ENCODE measurements at places on chromosomes 7 and 10. TPM values are rescaled to one million over a fixed set of nuclear protein-coding genes. Genes with fewer than 3 reads are reported as not detected.

DNA sequence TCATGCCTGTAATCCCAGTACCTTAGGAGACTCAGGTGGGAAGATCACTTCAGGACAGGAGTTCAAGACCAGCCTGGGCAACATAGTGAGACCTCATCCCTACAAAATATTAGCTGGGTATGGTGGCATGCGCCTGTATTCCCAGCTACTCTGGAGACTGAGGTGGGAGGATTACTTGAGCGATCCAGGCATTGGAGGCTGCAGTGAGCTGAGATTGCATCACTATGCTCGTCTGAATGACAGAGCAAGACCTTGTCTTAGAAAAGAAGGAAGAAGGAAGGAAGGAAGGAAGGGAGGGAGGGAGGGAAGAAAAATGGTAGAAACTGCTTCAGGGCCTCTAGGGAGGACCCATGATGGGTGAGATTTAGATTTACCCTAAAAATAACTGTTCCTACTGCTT lies 112.3 kb downstream of the SPDYE5 start:
- H3K4me1 ChIP-seq = no peaks in the 10 kb centered on the region
- H3K27me3 ChIP-seq = no peaks in the 10 kb centered on the region
- no peak overlapping the region for H3K27ac ChIP-seq
- no peak for DNase-seq
- H3K36me3 ChIP-seq = no peaks in the 10 kb centered on the region

DNA sequence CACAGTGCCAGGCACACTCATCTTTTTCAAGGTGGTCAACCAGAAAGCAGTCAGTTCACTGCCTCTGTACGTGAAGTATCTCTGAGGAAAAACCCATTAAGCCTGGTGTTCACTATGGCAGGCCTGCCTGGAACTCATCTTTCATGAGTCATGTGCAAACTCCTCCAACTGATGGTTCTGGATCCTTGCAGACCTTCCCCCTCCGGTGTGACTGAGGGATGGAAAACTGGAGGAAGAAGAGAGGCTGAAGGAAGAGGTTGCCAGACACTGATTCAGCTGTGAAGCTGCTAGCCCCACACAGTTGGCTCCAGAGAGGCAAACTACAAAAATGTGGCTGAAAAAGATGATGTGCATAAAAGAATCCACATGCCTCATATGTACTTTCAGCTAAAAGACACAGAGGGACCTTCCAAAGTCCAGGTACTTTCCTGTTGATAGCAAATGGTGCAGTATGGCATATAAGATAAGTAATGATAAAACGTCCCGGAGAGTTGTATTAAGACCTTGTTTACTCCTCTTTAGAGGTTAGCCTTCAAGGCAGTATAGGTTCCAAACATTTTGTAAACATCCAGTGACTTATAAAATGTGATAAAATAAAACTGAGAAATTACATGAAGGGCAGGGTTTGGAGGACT lies 2.7 kb downstream of the CYP3A5 start:
- no peak overlapping the region for H3K4me3 ChIP-seq
- H3K27me3 ChIP-seq = no peaks in the 10 kb centered on the region
- H3K27ac ChIP-seq = peak overlapping the region; percentile 32
- no peak for DNase-seq
- no peaks in the 10 kb centered on the region for H3K36me3 ChIP-seq

- no peak overlapping the region for H3K4me3 ChIP-seq
- no peaks in the 10 kb centered on the region for H3K36me3 ChIP-seq
- peak overlapping the region; percentile 13 for H3K27ac ChIP-seq
- no peaks in the 10 kb centered on the region for H3K27me3 ChIP-seq
- DNase-seq = no peak
- H3K4me1 ChIP-seq = no peaks in the 10 kb centered on the region
These were observed 111.3 kb downstream of the ITGB8 start for GRCh38 chr7:20441991-20442441.

- H3K4me1 ChIP-seq = no peaks in the 10 kb centered on the region
- H3K27ac ChIP-seq = no peak overlapping the region
- DNase-seq = no peak
- no peak overlapping the region for H3K4me3 ChIP-seq
- no peaks in the 10 kb centered on the region for H3K36me3 ChIP-seq
These were observed 593.3 kb downstream of the PTPRN2 start for GRCh38 chr7:157994319-157994718.

DNA sequence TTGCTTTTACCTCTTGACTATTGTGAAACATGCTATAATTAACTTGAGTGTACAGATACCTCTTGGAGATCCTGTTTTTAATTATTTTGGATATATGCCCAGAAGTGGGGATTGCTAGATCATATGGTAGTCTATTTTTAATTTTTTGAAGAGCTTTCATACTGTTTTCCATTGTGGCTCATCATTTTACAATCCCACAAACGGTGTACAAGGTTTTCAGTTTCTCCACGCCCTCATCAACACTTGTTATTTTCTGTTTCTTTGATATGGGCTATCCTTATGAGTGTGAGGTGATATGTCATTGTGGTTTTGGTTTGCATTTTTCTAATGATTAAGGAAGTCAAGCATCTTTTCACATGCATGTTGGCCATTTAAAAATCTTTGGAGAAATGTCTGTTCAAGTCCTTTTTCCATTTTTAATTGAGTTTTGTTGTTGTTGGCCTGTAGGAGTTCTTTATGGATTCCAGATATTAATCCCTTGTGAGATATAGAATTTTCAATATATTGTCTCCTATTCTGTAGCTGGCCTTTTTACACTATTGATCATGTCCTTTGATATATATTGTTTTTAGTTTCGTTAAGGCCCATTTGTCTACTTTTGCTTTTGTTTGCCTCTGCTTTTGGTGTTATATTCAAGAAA lies 7.5 kb downstream of the AGK start:
- DNase-seq = no peak
- no peaks in the 10 kb centered on the region for H3K36me3 ChIP-seq
- no peak overlapping the region for H3K4me3 ChIP-seq
- no peaks in the 10 kb centered on the region for H3K27me3 ChIP-seq
- no peak overlapping the region for H3K27ac ChIP-seq

GRCh38 chr10:94524146-94524545 lies 21.4 kb upstream of the HELLS start:
- no peaks in the 10 kb centered on the region for H3K4me1 ChIP-seq
- no peak overlapping the region for H3K4me3 ChIP-seq
- no peak for DNase-seq
- H3K36me3 ChIP-seq = no peaks in the 10 kb centered on the region

CHRM2 gene
- total RNA-seq = not detected

FGL2 gene
- total RNA-seq = 11.7 TPM

LLCFC1 gene
- 6.4 TPM for total RNA-seq

MLLT10 gene
- total RNA-seq = 31.2 TPM

DDX56 gene
- total RNA-seq = 52.9 TPM

SPACDR gene
- not detected for total RNA-seq

DNA sequence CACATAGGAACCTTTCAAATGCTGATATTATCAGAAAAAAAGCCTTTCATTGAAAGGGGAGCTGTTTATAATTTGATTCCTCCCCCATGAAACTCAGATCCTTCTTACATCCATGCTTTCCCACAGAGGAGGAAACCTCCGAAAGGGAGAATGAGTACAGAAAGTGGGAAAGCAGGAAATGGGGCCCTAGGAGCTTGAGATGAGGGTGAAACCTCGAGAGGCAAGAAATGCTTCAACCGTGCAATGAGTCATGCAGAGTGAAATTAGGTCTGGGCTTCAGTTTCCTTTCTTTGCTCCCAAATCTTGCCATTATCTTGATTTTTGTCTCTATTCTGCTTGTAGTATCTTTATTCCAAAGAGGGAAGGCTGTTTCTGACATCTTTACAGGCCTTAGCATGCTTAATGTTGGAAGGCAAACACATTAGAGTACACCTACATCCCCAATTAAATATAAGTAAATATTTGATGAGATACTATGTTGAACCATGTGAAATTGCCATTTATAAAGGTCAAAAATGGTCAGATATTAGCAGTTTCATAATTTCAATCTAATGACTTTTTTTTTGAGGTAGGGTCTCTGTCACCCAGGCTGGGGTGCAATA lies 79.1 kb downstream of the NAMPT start:
- no peaks in the 10 kb centered on the region for H3K36me3 ChIP-seq
- no peaks in the 10 kb centered on the region for H3K27me3 ChIP-seq
- DNase-seq = peak; percentile 24
- H3K4me1 ChIP-seq = peaks cover 19% of the 10 kb centered on the region

DNA sequence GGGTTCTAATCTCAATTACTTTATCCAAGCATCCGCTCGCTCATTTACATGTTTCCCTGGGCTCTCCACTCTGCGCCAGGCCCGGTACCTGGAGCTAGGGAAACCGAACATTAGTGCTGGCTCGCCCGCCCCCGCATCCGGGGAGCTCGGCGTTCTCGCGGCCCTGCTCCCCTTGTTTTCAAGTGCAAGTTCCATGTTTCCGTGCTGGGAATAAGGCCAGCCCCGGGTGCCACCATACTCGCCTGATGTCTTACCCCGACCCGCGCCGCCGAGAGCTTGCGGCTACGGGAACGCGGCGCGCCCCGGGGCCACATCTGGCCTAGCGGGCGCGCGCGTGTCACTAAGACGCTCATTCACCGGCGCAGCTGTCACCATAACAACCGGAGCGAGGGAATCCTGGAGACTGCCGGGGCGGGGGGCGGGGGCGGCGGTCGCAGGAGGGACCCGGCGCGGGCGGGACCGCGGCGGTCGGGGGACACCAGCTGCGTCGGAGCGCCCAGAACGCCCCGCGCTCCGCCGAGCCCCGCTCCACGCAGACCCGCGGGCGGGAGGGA lies at the start of gene NEURL1:
NEURL1 (plus strand) TSS at position 344 of the 554 bp plus-strand sequence. CDS start 683 bp downstream, outside the sequence.
- H3K27ac ChIP-seq = no peak within 1 kb of the TSS
- DNase-seq = no peak
- H3K4me3 ChIP-seq = peak within 1 kb of the TSS; percentile 38
- H3K4me1 ChIP-seq = no peaks in the 10 kb centered on the region
- H3K27me3 ChIP-seq = peaks cover 9% of the 10 kb centered on the region

DNA sequence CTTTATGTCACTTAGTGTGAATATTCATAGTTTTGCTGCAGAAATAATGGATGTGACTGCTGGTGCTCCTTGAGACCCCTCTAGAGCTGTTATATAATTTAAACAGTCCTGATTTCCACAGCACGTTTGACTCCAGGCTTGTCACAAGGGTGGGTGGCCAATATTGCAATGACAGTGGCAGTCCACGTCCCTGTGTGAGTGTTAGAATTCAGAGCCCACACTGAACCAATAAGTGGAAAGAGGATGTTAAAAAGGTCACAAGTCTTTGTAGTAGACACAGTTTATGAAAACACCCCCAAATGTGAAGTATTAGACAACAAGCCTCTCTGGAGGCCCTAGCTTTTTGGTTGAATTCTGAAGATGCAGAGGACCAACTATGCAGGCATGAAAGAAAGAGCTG lies 2.0 kb downstream of the PPP1R17 start:
- no peaks in the 10 kb centered on the region for H3K4me1 ChIP-seq
- H3K27ac ChIP-seq = no peak overlapping the region

GRCh38 chr7:80208700-80209099 lies 74.1 kb downstream of the GNAI1 start:
- no peak overlapping the region for H3K4me3 ChIP-seq
- H3K4me1 ChIP-seq = no peaks in the 10 kb centered on the region
- no peak overlapping the region for H3K27ac ChIP-seq
- DNase-seq = no peak
- no peaks in the 10 kb centered on the region for H3K36me3 ChIP-seq

PAX2 gene
- 0.91 TPM for total RNA-seq

SPDYE11 gene
- not detected for total RNA-seq

DNA sequence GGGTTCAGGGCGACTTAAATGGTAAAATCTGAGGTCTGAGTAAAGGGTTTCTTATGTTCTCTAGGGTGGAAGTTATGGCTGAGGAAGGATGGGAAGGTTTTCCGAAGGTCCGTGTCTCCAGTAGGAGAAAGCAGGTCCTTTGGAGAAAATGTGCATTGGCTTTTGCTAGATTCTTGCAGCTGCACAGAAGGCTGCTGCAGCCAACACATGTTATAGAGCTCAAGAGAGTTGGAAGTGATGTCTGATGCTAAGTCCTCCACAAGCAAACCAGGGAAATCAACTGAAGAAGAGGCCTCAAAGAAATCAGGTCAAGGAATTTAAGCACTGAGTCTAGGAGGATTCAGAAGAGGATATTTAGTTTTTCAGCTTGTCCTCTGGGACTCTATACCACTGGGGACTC lies 404.6 kb downstream of the LRMDA start:
- no peak for DNase-seq
- no peaks in the 10 kb centered on the region for H3K27me3 ChIP-seq
- H3K4me3 ChIP-seq = no peak overlapping the region
- H3K27ac ChIP-seq = no peak overlapping the region

DNA sequence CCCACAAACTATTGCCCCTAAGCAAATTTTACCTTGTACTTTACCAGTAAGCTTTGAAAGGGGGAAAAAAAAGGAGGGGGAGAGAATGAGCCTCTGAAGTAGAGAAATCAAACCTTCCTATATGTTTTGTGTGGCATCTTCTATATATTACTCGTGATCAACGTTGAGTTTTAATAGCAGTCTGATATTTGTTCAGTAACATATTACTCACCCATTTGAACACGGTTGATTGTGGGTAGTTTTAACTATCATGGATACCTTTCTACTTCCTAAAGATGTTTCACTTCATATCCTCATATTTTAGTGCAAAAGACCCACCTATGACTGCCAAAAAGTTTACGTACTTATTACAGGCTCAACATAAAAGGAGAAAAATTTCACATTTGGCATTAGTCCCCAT lies 54.5 kb downstream of the CCDC6 start:
- no peak overlapping the region for H3K4me3 ChIP-seq
- H3K4me1 ChIP-seq = no peaks in the 10 kb centered on the region
- H3K27ac ChIP-seq = no peak overlapping the region
- DNase-seq = no peak
- no peaks in the 10 kb centered on the region for H3K36me3 ChIP-seq

DNA sequence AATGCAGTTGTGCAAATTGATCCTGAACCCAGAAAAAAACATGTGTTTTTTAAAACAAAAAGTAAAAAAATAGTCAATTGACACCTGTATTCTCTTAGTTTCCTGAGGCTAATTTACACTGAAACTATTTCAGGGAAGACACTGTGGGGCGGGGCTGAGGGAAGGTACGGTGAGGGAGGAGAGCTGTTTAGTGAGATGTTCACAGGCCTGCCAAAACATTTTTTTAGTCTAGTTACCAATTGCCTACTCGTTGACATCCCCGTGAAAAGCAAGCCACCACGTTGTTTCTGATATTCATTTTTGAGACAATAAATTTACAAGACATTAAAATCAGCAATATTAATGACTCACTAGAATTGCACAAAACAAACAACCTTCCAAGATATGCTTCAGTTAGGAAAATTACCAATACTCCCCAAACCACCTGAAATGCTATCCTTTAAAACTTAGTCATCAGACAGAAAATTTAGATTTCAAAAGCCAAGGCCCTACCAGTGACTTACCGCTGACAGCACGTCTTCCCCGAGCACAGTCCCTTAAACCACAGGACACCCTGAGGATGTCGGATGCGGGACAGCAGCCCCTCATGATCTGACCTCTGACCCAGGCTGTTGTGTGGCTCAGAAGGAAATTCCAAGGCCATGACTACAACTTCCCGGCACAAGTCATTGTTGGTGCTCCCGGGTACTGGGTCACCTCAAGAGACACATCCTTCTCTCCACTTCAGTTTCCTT lies 279.2 kb downstream of the PRPF18 start:
- H3K36me3 ChIP-seq = no peaks in the 10 kb centered on the region
- H3K4me1 ChIP-seq = no peaks in the 10 kb centered on the region
- no peak overlapping the region for H3K27ac ChIP-seq
- no peak for DNase-seq
- H3K4me3 ChIP-seq = no peak overlapping the region

Data from prostate gland (tissue), 2 donors.